ENCODE measurements at places on chromosomes 13 and 19. TPM values are rescaled to one million over a fixed set of nuclear protein-coding genes. Genes with fewer than 3 reads are reported as not detected.

The ZNF331 gene
- 4.4 TPM for polyA plus RNA-seq

DNA sequence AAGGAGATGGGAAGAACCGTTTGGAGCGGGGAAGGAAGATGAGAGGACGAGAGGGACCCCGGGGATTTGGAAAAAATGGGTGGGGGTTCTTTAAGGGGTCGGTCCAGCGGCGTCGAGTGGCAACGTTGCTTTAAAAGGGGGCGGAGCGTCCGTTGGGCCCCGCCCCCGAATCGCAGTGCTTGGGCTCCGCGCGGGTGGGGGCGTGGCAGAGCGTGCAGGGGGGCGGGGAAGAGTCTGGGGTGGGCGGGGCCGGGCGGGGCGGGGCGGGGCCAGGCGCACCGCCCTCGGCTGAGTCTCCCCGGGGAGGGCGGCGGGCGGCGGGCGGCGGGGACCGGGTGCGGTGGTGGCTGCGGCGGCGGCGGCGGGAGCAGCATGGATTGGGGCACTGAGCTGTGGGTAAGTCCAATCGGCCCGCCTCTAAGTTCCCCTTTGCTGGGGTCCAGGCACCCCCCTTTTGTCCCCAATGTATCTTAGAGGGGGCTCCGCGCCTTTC, at the start of gene TRIP10:
Gene TRIP10 (plus strand): TSS at position 291 of the 493 bp plus-strand sequence. CDS start 82 bp downstream, at position 373.
- DNase-seq: no peak

The FPR1 gene
- not detected for polyA plus RNA-seq

DNA sequence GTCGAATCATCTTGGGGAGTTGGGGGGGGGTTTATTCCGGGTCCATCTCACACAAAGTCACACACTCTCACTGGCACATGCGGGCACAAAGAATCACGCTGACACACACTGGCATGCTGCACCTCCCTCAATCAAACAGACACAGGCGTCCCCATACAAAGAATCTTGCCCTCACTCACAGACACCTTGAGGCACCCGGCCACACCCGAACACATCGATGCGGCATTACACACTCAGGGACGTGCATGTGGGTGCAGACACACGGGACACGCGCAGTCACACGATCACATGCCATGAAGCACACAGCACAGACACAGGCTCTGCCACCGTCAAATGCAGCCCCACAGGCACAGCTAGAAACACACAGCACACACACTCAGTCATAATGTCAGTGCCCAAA, 7.8 kb downstream of the NFIX start:
- DNase-seq: no peak

DNA sequence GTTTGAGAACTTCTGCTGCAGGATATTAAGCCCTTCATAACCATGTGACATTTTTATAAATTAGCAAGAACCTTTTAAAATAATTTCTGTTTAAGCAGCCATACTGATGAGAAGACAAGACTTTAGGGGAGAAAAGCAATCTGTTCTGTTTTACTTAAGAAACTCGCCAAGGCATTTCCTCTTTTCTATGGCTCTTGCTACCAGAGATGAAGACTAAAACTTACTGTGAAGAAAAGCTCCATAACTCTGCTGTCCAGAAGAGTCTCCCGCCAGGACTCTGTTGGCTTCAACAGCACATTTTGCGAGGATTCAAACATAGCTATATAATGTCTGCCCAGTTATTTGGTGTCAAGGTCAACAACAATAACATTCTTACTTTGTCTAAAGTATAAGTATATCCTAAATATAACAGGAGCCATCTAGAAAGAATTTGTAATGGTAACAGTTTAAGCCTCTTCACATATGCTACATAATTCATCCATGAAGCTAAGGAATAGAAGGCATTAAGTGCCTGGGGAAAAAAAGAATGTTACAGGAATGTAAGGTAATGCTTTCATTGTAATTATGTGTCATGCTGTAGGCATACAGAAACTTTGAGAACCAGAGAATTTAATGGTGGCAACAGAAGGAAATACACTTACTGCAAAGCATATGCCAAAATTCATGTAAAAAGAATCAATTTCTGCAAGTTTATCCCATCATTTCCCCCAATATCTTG, 53.2 kb upstream of the EEF1AKMT1 start:
- no peak for DNase-seq

DNA sequence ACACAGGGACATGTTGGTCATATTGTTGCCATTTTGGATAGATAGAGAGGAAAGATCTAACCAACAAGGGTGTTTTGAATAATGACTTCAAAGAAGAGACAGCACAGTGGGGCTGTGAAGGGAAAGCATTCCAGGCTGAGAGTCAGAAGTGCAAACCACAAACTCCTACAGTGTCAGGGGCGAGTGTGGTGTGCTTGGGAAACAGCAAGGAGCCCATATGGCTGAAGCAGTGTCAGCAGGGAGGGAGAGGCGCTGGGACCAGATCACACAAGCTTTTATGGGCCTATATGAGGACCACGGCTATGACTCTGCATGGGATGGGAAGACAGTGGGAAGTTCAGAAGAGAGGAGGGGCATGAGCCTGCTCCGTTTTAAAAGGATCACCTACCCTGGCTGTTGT, 166.4 kb downstream of the MYO16 start:
- DNase-seq: no peak

- no peak for DNase-seq
These were observed 51.0 kb downstream of the ZNF146 start for GRCh38 chr19:36265856-36266374.

- no peak for DNase-seq
These were observed 61.4 kb downstream of the DPF1 start for GRCh38 chr19:38162632-38163031.

- DNase-seq: no peak
These were observed 256.0 kb downstream of the PCDH9 start for GRCh38 chr13:66974174-66974573.

DNA sequence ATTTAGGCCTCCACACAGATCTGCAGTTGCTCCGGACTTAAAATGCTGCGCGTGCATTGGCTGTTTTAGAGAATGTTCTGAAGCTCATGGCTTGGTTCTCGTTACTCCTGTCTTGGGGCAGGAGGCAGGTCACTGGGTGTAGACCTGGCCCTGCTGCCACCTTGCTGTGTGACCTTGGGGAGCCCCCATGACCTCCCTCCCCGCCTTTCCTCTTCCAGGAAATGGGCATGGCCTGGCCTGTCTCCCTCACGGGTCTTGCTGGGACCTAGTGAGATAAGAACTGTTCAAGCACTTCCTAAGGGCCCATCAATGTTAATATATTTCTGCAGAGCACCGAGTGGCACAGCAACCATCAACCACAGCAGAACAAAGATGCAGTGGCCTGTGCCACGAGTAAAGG, 49.4 kb downstream of the KLF2 start:
- no peak for DNase-seq

All from AG04450 (cell line).